Bladder microvascular endothelial cell (primary cell): ENCODE measurements at places on chromosomes 11 and 22. TPM values are rescaled to one million over a fixed set of nuclear protein-coding genes. Genes with fewer than 3 reads are reported as not detected.

Gene DAGLA
- 1.8 and 7.5 TPM in 2 replicates for total RNA-seq

Gene AGBL2
- 0.31 and 0.32 TPM in 2 replicates for total RNA-seq

Gene A4GALT
- total RNA-seq: 24.8 and 54.1 TPM in 2 replicates

Gene IFTAP
- total RNA-seq: 21.2 and 29.8 TPM in 2 replicates

Gene GGT5
- total RNA-seq: 2.8 and 4.0 TPM in 2 replicates

Gene OR4D5
- total RNA-seq: not detected in 2 replicates

Gene SULT4A1
- not detected in 2 replicates for total RNA-seq

Gene TREH
- total RNA-seq: not detected in 2 replicates

Gene DBX1
- total RNA-seq: not detected in 2 replicates

Gene CCDC87
- under 0.01 and 0.13 TPM in 2 replicates for total RNA-seq

Gene DGCR6
- 1.3 and 3.2 TPM in 2 replicates for total RNA-seq
